ENCODE measurements at places on chromosomes 6 and 20. TPM values are rescaled to one million over a fixed set of nuclear protein-coding genes. Genes with fewer than 3 reads are reported as not detected.
A peak's percentile ranks its signal among the peaks of the same experiment; 100 is the strongest.

Gene CYP39A1
- not detected for total RNA-seq

Gene ZNF311
- total RNA-seq, result 0.72 TPM

Gene ZNF391
- total RNA-seq, result 0.29 TPM

Gene FAM83D
- total RNA-seq, result 2.0 TPM

Gene SIRPD
- not detected for total RNA-seq

Gene POM121L2
- not detected for total RNA-seq

- DNase-seq, result no peak
Measured at GRCh38 chr6:29071831-29072723, 15.0 kb downstream of the OR2B3 start.

DNA sequence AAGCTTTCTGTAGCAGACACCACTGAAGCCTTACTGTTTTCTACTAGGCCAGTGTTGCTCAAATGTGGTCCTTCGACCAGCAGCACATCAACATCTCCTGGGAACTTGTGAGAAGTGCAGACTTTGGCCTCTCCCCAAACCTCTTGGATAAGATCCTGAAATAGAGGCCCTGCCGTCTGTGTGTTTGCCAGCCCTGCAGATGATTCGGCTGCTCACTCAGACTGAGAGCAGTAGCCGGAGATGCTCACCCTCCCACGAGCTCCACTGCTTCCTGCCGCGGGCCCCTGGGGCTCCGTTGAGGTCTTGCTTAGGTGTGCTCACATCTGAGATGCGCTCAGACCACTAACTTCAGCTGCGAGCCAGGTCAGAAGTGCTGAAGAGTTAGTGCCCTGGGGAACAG lies 129.5 kb upstream of the SSTR4 start:
- DNase-seq, result peak; percentile 61

DNA sequence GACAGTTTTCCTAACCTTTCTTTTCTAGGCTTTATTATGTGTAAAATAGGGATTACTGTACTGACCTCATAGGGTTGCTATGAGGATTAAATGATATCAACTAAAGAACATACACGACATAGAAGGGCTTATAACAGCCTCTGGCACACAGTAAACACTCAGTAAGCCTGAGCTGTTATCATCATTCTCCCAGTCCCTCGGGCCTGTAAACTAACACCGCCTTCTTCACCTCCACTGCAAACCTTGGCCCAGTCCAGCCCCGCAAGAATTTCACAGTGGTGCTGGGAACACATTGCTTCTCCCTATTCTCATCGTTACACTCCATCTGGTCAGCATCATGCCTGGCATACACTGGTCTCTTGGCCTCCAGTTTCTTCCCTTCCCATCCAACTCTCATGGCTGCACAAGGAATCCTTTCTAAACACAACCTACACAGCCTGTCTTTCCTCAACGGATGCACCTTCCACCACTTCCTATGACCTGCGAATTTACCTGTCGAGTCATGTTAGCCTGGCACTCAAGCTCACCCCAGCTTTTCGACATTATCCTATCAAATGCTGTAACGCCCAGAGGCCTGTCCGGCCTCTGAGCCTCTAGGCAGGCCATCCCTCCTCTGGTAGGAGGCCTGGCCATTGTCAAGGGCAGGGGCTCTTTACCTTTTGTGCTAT lies 92.1 kb downstream of the FYN start:
- DNase-seq, result no peak

DNA sequence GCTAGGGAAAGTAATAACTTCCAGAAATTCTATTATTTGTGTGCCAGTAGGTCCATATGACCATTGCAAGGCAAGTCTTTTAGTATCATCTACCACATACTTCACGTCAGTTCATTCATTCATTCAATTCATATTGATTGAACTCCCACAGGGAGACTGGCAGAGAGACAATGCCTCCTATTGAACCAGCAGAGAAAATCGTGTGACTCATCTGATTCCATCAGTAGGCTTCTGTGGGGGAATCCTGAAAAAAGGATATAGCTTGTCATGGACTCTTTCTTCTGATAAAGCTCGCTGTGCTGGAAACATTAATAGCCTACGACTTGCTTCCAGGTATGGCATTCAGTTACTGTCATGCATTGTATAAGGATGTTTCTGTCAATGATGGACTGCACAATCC lies 45.3 kb upstream of the CNR1 start:
- DNase-seq, result no peak

DNA sequence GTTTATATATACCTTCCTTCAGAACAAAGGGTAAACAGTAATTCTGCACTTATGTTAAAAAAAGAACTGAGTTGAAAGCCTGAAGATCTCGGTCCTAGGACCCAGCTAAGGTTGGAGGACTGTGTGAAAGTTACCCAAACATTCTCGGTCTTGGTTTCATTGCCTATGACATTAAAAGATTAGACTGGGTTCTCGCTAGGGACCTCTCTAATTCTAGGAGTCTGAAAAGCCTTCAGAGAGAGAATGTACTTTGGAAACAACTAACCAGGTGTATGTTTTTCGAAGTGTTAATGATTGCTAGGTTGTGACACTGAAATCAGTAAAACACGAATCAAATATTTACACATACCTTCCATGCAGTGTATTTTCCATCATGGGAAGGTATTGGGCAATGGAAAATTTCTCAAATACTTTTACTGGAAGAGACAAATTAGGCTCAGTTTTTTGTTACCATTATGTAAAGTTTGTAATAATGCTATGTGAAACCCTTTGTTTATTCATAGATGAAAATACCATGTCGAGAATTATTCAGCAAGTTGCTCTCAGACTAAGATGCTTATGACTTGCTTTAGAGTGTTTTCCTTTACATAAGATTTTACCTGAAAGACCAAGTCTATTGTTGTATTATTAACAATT lies 113.7 kb upstream of the LOC128125822 start:
- DNase-seq, result no peak

GRCh38 chr6:38307740-38308139 lies 332.0 kb downstream of the BTBD9 start:
- no peak for DNase-seq

DNA sequence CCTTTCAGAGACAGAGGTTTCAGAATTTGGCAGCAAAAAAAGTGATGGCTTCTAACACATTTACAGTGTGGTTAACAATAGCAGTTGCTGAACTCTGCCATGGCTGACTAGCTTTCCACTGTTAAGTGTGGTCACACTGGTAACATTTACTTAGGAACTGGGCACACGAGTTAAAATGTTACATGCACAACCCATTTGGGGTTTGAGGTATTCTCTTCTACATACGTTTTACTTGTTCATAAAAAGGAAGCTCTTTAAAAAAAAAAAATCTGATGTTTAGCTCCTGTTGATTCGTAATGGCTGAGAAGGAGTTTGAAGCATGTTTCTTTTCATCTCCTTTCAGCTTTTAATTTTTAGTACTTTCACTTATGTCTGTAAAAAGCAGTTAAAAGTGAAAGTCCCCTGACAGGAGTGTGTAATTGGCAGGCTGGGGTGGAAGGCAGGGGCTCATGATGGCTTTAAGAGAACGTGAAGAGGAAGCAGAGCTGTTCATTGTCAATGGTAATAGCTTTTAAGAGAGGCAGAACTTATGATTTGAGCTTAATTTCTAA lies 245.9 kb downstream of the FARS2 start:
- DNase-seq, result peak; percentile 26

DNA sequence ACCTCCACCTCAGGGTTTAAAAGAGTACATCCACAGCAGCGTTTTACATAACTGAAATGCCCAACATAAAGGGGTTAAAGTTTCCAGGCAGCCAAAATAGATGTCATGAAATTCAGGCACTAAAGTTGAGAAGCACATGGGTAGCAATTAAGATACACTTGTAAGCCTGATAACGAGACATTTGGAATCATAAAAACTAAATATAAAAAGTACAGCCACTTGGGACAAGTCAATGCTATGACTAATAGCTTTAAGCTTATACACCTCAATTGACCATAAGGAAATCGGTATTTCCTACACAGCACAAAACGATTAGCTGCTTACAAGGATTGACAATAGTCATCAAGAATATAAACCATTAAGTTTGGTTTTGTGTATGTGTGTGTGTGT lies 11.8 kb downstream of the LOC128125822 start:
- DNase-seq, result no peak

- DNase-seq, result no peak
Measured at GRCh38 chr6:168352096-168352495, 32.5 kb upstream of the DACT2 start.

GRCh38 chr20:34945315-34946077 lies 10.1 kb downstream of the GSS start:
- peak; percentile 80 for DNase-seq

GRCh38 chr20:48019940-48020339 lies 234.7 kb upstream of the SULF2 start:
- no peak for DNase-seq
